Stimulated activated CD4-positive, alpha-beta T cell treated with anti-CD3 and anti-CD28 coated beads, Interleukin-1b, Interleukin-23, amount 100 ng/mL, for 1 hour (primary cell): ENCODE measurements at places on chromosomes 11 and 22.

DNA sequence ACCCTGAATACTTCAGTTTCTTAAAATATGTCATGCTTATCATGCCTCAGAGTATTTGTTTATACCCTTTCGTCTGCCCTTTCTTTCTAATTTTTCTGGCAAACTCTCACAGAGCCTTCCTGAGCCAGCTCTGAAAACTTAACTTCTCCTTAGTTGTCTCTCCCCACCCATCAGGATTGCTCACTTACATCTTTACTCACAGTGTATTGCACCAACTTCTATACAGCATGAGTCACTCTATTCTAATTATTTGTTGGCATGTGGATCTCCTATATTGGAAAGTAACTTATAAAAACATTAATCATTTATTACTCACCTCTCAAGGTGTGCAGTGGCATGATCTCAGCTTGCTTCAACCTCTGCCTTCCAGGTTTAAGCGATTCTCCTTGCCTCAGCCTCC, 114.9 kb downstream of the FANCF start:
- DNase-seq: no peak

GRCh38 chr11:117704395-117705100, 92.5 kb downstream of the DSCAML1 start:
- no peak for DNase-seq

GRCh38 chr22:36344106-36344827, 43.5 kb downstream of the MYH9 start:
- DNase-seq: no peak

- DNase-seq: no peak
Measured at GRCh38 chr11:102006835-102007566, 40.2 kb upstream of the CFAP300 start.

DNA sequence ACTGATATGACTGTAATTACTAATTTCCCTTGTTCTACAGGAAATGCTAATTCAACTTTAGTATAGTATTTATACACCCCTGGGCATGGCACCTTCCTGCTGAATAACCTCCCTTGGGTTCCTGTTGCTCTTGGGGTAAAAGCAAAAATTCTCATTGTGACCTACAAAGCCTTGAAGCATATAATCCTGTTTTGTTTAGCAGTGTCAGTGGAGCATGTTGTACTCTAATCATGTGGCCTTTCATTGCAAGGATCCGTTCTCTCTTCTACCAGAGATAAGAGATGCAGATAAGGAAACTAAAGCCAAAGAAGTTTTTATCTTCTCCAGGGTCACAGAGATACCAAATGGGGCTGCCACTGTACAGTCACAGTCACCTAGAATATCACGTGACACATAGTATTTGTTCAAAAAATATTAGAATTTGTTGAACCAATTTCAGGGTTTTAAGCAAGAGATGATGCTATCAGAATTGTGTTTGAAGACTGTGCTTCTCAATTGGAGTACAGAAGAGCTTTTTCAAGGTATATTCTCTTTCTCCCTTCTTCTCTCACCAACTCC, 25.1 kb downstream of the CSRP3 start:
- no peak for DNase-seq

DNA sequence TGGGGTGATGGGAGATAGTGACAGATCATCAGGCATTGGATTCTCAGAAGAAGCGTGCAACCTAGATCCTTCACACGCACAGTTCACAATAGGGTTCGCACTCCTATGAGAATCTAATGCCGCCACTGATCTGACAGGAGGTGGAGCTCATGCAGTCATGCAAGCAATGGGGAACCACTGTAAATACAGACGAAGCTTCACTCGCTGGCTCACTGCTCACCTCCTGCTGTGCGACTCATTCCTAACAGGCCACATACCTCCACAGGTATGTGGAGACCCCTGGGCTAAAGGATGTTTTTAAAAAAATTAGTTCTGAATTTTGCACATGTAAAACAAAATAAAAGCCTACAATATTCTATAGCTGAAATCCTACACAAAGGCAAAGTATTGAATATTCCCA, 20.5 kb upstream of the TEAD1 start:
- DNase-seq: no peak

DNA sequence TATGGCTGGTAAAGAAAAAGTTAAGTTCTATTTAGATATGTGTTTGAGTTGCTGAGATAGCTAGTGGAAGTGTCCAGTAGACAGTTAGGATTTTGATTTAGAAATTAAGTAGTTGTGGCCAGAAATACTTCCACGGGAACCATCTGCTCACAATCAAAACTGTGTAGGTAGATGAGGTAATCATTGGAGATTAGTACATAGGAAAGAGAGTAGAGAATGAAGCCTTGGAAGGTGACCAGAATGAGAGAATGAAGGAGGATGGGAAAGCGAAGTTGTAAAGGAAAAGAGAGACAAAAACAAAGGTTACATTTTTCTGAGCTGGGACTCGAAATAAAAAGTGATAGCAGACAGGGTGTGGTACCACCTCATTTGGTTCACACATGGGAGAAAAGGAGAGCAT, 296.9 kb upstream of the SORL1-AS1 start:
- DNase-seq: no peak
